ENCODE measurements at places on chromosomes 3 and 15.

DNA sequence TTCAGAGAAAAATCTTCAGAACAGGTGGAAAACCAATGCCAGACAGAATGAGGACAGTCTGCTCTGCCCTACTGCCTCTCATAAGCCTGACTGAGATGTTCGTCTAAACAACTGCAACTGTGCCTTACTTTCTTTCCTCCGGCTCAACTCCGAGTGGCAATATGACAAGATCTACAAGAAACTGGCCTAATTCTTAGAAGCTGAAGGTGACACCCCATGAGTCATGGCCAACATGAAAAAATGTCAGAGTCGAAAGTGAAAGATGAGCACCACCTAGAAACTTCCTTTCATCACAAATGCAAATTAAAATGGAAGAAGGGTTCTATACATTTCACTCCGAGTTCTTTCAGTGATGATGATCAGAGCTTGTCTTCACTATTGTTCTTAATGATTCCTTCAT lies 12.9 kb downstream of the PCYT1A start:
- DNase-seq: no peak

DNA sequence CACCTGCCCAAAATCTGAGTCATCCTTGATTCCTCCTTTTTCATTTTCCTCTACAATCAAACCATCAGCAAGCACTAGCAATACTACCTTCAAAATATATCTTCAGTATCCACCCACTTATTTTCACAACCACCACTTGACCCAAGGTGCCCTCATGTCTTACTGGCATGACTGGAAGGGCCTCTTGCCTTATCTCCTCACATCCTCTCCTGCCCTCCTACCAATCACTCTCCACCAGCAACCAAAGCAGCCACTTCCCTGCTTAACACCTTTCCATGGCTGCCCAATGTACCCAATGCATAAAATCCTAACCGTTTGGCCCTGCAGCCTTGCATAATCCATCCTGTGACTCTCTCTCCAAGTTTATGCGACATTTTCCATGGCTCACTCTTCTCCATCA lies 76.0 kb downstream of the MTHFS start:
- DNase-seq: no peak

DNA sequence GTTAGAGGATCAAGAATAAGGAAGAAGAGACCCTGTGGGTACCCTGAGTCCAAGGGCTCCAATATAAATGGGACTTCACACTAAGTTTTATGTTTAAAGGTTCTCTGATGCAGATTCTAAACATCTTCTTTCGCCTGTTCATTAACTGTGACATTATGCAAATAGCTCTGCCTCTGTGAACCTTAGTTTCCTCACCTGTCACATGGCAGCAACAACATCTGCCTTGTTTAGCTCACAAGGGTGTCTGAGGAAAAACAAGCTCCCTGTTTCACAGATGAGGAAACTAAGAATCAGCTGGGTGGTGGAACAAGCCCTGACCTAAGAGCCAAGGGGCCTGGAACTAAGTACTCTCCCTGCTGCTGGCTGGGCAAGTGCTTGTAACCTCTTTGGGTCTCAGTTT lies 40.8 kb downstream of the GOLGA6L1 start:
- DNase-seq: no peak

GRCh38 chr3:153070511-153070868 lies 91.5 kb upstream of the RAP2B start:
- no peak for DNase-seq

GRCh38 chr3:140373234-140373633 lies 304.6 kb upstream of the TRIM42 start:
- DNase-seq: no peak

DNA sequence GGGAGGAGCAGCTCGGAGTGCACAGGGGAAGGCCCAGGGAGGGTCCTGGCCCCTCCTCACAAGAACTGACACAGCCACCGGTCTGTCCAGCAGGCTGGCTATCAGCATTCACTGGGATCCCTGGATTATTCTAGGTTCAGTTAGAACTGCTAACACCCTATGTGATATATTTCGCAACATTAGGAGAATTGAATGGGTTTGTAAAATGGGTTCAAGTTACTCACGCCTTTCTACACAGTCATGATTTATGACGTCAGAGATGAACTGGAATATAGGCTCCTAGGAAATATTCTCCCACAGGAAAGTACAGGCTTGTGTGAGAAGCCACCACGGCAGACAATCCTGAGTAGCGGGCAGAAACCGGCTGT lies 969 bp upstream of the BSN start:
- DNase-seq: no peak

- no peak for DNase-seq
Measured at GRCh38 chr15:99502182-99502581, 63.6 kb upstream of the MEF2A start.

DNA sequence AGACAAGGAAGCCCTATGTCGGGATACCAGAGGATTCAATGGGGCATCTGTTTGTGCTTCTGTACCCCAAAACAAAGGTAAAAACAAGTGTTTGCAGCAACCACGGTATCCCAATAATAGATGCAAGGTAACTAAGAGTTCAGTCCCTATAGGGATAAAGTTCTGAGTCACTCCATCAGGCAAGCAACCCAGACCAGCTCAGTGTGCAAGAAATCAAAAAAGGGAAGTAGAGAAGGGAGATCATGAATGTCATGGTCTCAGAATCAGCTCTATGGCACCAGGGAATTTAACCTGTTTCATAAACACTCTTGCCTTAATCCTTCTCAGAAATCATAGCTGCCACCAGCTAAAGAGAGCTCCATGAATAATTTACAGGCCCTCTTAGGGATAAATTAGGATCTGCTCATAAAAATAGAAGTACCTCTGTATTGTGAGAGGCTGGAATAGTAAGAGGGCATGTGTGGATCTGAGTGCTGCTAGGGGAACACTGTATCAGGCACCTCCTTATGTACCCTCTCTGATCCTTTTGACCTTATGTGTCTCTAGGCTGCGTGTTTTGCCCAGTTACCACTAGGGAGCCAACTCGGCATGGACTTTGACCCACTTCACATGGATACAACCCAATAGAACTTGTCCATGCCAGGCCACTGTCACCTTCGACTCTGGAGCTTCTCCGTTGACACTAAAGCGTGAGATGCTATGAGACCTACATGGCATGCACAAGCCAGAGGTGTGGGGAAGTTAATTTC lies 754.6 kb downstream of the AGBL1 start:
- DNase-seq: no peak

DNA sequence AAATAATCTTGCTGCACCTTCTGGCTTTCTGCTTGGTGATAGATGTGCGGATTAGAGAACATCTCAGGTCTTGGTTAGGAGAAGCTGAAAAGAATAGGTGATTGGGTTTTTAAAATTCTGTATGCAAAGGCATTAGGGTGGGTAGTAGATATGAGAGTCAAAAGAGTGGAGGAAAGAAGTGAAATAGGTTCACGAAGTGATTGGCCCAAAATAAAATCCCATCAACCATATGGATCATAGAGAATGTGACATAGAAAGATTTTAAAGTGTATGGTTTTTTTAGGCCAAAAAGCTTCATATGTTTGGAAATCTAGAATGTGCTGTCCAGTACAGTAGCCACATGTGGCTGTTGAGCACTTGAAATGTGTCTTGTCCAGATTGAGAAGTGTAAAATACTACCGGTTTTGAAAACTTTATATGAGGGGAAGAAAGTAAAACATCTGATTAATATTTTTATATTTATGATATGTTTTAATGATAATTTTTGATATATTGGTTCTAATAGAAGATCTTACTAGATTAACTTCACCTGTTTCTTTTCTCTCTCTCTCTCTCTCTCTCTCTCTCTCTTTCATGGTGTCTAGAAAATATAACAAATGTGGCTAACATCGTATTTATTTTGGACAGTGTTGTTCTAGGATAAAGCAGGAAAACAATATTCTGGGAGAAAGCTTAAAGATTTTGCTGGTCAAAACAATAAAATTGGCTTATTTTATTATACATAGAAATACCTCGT lies 2.9 kb downstream of the MBNL1 start:
- DNase-seq: no peak

DNA sequence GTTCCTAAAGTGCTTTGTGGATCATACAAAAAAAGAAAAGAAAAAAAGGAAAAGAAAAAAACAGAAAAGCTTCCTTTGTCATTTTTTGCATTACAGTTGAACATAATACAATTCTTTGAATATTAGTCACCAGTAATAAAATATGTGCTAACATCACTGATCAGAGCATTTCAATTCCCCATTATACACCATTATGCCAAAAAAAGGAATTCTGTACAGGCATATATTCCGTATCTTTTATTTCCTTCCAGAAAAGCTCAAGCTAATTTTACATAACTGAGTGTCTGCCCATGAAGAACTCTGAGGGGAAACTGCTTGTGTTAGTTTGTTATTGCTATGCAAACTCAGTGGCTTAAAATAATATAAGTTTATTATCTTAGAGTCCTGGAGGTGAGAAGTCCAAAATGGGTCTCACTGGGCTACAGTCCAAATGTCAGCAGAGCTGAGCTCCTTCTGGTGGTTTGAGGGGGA lies 377.9 kb downstream of the GAP43 start:
- DNase-seq: no peak

GRCh38 chr15:55526559-55527036 lies 18.6 kb upstream of the DNAAF4 start:
- DNase-seq: peak; percentile 55

DNA sequence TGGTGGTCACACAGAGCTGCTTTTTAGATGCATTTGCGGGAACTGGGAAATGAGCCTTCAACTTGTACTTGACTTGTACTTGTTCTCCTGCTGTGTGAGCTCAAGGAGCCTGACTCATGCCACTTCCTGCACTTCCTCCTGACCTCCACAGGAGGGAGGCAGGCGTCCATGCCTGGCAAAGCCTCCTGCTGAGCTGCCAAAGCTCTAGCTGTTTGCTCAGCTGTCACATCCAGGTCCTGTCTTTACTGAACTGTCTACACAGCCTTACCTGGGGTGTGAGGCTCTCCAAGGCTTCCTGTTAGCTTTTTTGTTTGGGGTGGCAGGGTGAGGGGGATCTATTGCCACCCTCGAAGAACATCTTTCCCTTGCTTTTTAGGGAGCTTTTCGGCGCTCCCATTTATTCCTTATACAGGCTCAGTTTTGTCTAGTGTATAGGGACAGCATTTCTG lies 6.4 kb downstream of the THPO start:
- DNase-seq: peak; percentile 84

DNA sequence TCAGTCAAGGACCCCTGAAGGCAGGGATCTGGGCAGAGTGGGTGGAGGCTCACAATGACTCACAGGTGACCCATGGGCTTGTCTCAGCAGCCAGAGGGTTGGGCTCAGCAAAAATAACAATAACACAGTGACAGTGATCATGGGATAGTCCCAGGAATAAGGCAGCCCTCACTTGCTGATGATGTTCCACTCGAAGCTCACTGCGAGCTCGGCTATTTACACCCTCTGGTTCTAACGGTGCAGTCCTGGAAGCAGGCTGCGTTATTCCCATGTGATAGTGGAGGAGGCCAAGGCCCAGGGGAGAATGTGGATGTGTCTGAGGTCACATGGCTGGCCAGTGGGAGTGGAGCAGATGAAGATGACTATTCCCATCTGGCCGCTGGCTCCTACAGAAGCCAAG lies 16.2 kb downstream of the CCDC33 start:
- no peak for DNase-seq

GRCh38 chr15:75590239-75590638 lies 11.1 kb upstream of the PTPN9 start:
- DNase-seq: no peak

DNA sequence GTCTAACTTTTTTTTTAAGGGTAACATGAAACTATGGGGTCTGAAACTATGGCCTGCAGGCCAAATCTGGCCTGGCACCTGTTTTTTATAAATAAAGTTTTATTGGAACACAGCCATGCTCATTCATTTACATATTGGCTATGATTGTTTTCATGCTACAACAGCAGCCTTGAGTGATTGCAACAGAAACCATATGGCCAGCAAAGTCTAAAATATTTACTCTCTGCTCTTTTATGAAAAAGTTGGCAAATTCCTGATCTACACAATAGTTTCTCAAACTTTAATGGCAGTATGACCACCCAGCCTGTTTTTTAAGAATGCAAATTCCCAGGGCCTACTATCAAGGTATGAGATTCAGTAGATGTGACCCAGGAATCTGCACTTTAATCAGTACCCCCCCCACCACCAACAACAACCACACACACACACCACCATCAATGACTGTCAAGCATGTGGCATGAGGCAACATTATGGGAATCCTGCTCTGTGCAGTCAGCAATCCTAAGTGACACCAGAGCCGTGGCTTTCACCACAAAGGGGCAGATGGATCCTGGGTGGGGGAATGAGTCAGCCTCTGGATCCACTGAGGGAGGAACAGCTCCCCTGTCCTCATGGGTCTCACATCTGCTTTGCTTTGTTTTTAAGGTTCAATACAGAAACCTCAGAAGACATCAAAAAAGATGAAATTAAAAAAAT lies 142.8 kb downstream of the NTRK3 start:
- no peak for DNase-seq

DNA sequence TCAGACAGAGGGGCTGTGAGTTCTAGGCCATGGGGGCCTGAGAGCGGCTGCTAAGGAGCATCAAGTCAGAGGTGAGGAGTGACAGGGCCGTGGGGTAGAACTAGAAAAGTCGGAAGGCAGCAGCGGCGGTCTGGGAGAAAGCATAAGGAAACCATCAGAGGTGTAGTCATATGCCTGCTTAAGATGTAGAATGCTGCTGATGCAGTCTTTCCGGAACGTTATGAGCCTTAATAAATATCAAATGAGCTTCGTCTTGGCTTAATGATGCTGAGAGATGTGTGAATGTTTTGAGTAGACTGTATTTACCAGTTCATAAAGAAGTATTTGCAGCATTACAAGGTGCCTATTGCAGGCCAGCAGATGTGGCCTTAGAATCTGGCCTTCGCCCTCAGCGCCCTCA lies 15.2 kb downstream of the ATG7 start:
- no peak for DNase-seq

DNA sequence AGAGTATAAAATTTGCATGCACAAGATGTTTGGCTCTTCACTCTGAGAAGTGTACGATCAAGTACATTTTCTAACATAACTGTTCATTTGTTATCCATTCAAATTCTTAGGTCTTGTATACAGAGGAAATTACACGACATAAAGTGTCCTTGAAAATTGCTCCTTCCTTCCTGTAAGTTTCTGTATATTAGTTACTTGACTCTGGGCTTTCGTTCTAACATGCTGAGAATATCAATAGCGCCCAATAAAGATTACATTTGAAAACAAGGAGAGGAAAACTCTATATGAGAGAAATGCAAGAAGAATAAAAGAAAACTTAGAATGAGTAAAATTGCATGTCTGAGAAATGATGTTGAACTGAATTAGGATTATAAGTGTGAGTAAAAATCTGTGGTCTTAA lies 722.5 kb upstream of the CADM2 start:
- DNase-seq: no peak

GRCh38 chr3:130946882-130947281 lies 53.0 kb downstream of the ATP2C1 start:
- no peak for DNase-seq

DNA sequence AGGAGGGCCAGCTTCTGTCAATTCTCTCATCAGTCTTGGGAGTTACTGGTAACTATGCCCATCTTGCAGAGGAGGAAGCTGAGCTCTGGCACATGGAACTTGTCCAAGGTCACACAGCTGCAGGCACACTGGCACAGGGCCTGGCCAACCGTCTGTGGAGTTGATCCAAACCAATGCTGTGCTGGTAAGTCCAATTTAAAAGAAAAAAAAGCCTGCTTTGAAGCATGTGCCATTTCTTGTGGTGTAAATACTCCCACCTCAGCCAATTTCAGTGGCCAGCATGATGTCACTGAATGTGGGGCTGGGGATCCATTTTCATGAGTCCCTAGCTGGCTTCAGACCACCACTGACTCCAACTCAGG lies 83.4 kb downstream of the CHSY1 start:
- no peak for DNase-seq

All from LoVo (cell line).